Liver (tissue), 10 donors: ENCODE measurements at places on chromosomes 7 and 10. TPM values are rescaled to one million over a fixed set of nuclear protein-coding genes. Genes with fewer than 3 reads are reported as not detected.

The GRM3 gene
- total RNA-seq = 0.08 TPM

The DENND2A gene
- 3.0 TPM for total RNA-seq

DNA sequence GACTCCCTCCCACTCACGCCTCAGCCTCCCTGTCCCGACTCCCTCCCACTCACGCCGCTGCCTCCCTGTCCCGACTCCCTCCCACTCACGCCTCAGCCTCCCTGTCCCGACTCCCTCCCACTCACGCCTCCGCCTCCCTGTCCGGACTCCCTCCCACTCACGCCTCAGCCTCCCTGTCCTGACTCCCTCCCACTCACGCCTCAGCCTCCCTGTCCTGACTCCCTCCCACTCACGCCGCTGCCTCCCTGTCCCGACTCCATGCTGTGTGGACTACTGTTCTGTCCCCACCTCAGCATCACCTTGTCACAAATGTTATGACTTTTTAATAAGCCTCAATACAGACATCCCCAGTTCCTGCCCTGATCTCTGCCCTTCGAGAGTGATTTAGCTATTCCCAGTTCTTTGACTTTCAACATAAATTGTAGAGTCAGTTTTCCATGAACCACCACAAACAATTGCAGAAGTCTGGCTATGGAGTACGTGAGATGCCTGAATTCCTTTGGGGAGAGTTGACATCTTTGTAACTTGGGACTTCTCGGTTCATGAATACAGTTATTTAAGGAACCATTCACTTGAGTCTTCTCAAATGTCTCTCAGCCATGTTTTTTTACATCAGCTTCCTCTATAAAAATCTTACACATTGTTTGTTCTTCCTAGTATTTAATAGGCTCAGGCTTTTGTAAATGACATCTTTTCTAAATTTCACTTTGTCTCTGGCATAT, 71.9 kb downstream of the FOXL3 start:
- H3K4me3 ChIP-seq = no peak overlapping the region
- no peaks in the 10 kb centered on the region for H3K36me3 ChIP-seq
- no peak overlapping the region for H3K27ac ChIP-seq
- no peaks in the 10 kb centered on the region for H3K27me3 ChIP-seq
- H3K4me1 ChIP-seq = peaks cover 2% of the 10 kb centered on the region

DNA sequence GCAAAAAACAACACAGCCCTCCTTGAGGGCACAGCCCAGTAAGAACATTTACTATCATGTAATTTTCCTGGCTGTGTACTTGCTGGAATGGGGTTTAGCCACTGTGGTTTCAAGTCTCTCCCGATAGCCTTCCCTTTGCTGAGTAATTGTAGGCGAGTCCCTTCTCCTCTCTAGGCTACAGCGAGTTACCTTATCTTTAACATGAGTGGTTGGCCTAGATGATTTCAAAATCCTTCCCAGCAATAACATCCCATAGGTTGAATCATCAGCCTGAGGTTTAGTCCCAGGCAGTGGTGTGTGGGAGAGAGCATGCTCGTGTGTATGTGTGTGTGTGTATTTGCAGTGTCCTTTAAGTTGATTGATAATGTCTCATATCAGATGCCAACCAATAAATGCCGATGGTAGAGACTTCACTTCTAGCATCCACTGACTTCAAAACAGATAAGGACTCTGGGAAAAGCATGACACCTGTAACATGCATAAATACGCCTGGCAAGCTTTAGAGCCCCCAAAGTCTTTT, 142.9 kb upstream of the ZMIZ1 start:
- H3K4me3 ChIP-seq = no peak overlapping the region
- H3K36me3 ChIP-seq = no peaks in the 10 kb centered on the region
- DNase-seq = no peak
- no peaks in the 10 kb centered on the region for H3K4me1 ChIP-seq

GRCh38 chr10:73625004-73625883, 16.0 kb downstream of the MYOZ1 start:
- no peaks in the 10 kb centered on the region for H3K36me3 ChIP-seq
- peaks cover 4% of the 10 kb centered on the region for H3K4me1 ChIP-seq
- no peaks in the 10 kb centered on the region for H3K27me3 ChIP-seq
- peak overlapping the region; percentile 95 for H3K4me3 ChIP-seq

- peaks cover 32% of the 10 kb centered on the region for H3K4me1 ChIP-seq
- peak overlapping the region; percentile 94 for H3K27ac ChIP-seq
- H3K4me3 ChIP-seq = no peak overlapping the region
- H3K27me3 ChIP-seq = no peaks in the 10 kb centered on the region
Observed at GRCh38 chr10:95279042-95279820, 11.6 kb downstream of the PDLIM1 start.

- no peaks in the 10 kb centered on the region for H3K27me3 ChIP-seq
- DNase-seq = no peak
- no peaks in the 10 kb centered on the region for H3K4me1 ChIP-seq
- no peaks in the 10 kb centered on the region for H3K36me3 ChIP-seq
Observed at GRCh38 chr10:19184891-19185290, 136.3 kb downstream of the MALRD1 start.

GRCh38 chr7:49580000-49580399, 193.4 kb upstream of the VWC2 start:
- H3K27ac ChIP-seq = no peak overlapping the region
- H3K4me3 ChIP-seq = no peak overlapping the region
- H3K27me3 ChIP-seq = no peaks in the 10 kb centered on the region
- no peak for DNase-seq
- no peaks in the 10 kb centered on the region for H3K4me1 ChIP-seq
- H3K36me3 ChIP-seq = no peaks in the 10 kb centered on the region
